AG09319 (cell line): ENCODE measurements at places on chromosomes 11 and 22.

GRCh38 chr11:87033561-87033960 lies 4.2 kb upstream of the TMEM135 start:
- DNase-seq: no peak

DNA sequence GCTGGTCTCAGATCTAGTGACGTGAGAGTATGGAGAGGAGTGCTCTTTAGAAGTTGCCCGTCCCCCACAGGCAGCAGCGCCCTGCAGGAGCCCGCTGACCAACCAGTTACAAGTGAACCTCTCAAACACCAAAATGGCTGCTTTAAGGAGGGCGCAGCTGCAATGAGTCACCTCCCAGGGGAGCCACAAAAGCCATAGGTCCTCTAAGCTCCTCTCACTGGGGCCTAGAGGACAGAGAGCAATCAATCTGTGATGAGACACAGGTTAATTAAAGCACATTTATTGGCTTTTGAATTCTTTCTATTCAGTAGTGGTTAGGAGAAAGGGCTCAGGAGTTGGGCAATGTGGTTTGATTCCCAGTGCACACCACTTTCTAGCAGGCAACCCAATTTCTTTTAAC lies 15.5 kb upstream of the RAPSN start:
- DNase-seq: no peak

DNA sequence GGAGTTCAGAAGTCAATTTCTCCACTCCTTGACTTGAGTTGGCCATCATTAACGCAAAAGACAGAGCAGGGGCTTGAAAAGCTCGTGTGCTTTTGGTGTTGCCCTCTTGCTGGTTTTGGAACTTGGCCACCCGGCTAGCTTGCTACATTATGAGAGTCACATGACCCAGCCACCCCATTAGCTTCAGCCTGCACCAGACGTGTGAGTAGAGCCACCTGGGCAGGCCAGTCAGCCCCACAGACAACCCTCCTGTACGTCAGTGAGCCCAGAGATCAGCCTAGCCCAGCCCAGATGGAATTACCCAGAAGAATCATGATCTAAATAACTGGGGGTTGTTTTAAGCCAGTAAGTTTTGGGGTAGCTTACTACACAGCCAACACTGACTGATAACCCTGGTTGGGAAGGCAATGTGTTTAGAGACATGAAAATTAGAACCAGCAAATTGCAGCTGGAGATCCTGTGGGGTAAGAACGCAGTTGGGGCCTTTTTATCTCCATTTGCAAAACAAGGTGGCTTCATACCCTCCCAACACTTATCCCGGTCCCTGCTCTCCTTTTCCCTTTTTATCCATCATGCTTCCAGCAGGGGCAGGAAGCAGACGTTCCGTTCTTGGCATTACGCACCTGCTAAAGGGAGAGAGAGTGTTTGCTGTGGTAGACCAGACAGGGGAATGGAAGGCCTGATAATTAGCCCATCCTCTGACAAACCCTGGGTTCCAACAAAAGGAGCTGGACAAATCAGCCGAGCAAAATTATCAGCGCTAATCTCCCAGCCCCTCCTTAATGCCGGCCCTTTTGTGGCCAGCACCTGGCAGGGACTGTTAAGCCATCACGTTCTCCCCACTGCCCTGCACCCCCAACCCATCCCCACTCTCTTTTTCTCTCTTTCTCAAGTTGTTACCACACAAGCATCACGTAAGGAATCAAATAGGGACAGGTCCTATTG lies 548.7 kb upstream of the CADM1 start:
- DNase-seq: no peak

- DNase-seq: no peak
Observed at GRCh38 chr11:117972629-117973502, 13.3 kb upstream of the IL10RA start.

DNA sequence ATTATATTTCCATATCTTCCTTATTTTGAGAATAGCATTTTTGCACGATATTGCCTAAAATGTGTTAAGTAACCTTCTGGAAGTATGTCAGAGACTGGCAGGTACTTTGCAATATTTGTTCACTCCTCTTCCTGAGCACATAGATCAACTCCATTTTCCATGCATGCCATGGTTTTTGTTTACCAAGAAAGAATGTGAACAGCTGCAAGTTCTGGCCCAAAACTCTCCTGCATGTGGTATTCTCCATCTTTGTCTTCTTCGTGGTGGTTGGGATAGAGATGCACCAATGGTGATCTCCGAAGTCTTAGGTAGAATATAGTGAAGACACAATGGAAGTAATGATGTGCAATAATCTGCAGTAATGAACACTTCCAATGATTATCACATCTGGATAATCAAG lies 2241.0 kb upstream of the RAG2 start:
- DNase-seq: no peak

GRCh38 chr11:70255477-70256116 lies 14.9 kb upstream of the PPFIA1 start:
- no peak for DNase-seq

DNA sequence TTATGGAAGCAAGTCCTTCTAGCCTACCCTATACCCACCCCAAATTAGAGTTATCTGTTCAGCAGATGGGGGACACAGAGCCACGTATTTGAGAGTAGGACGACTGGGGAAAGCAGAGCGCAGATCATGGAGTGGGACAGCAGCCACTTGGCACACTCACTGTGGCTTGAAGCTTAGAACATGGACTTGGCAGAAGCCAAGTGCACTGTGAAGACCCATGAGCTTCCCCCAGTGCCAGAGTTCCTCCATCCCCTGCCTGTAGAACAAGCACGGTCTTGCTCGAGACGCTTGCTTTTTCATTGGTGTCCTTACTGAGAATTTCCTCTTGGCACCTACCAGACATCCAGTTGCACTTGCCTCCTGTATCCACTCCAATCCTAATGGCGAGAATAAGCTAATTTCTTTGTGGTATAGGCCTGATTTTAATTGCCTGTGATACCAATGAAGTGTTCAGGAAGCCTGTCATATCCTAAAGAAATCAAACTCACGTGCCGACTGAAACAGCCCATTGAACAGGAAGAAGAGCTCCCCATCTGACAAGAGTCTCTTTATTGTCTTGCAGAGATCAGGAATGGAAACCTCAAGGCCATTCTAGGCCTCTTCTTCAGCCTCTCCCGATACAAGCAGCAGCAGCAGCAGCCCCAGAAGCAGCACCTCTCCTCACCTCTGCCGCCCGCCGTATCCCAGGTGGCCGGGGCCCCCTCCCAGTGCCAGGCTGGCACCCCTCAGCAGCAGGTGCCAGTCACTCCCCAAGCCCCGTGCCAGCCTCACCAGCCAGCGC lies 166.9 kb downstream of the NAV2 start:
- no peak for DNase-seq

DNA sequence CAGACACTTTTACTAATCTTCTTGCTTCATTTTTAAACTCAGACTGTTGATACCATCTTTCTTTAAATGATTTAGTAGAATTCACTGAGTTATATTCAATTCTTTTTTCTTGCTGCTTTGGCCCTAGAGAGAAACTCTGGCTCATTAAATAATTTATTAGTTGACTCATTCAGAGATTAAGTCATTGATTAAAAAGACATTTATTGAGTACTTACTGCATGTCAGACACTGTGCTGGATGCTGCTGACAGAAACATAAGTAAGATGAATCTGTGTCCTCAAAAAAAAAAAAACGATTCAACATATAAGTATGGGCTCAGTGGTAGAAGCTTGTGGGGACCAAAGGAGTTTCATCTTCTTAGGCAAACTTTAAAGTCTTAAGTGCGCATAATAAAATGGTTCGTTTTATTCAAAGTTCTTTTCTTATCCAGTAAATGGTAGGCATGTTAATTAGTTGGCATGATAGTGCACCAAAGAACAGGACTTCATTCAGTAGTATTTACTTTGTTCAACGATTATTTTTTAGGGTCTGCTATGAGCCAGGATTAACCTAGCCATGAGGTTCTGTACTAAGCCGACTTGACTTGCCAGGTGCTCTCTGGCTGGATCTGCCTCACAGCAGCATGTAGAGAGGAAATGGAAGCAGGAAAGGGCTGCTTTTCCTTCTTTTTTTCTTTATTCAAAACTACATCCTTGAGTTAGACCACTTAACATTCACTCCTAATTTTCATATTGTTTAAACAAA lies 281.0 kb upstream of the CTSC start:
- DNase-seq: no peak

- DNase-seq: no peak
Observed at GRCh38 chr11:133834682-133835592, 10.4 kb downstream of the SPATA19 start.

GRCh38 chr11:69242266-69242920 lies 51.6 kb upstream of the MYEOV start:
- DNase-seq: no peak

GRCh38 chr11:33684003-33684706 lies 16.5 kb downstream of the C11orf91 start:
- no peak for DNase-seq

GRCh38 chr11:108697872-108698473 lies 33.1 kb downstream of the DDX10 start:
- peak; percentile 43 for DNase-seq

GRCh38 chr11:64848826-64849597 lies 4.6 kb upstream of the CDC42BPG start:
- no peak for DNase-seq

- DNase-seq: no peak
Observed at GRCh38 chr11:107743191-107743590, 31.3 kb upstream of the SLN start.

DNA sequence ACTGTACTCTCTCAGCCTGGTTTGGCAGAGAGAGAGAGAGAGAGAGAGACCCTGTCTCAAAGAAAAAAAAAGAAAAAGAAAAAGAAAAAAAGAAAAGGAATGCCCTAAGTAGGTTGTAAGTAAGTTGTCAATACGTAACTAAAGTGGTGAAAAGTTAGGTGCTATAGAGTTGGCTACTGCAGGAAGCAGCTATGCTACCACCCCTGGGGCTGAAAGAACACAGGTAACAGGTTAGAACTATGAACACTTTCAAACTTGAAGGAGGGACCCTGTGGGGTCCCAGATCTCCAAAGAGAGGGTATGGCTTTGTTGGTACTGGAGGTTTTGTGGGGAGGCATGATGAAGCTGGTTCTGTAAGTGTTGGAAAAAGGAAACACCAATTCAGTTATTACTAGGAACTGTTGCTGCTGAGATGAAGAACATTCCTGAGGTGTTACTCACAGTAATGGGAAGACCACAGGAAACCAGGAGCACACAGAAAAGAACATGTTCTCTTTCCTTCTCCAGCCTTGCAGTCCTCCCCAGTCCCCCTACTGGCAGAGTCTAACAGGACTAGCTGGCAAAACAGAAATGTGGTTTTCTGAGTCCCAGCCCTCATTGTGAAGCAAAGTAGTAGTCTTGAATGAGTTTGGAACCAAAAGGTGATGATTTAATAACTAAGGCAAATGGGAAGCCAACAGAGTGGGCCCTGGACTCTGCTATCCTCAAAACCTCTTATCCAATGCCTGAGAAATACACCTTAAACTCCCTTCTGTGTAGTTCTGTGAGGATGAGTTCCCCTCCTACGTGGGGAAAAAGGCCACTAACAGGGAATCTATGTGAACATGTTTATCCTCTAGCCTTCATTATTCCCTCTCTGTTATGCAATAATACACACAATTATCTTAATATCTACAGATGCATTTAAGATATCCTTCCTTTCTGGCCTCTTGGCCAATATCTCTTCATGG lies 427.0 kb upstream of the DDI1 start:
- DNase-seq: peak; percentile 52

GRCh38 chr22:27596133-27596870 lies 205.3 kb downstream of the MN1 start:
- no peak for DNase-seq

GRCh38 chr11:61472868-61473267 lies 35.7 kb upstream of the LRRC10B start:
- DNase-seq: no peak

- DNase-seq: no peak
Observed at GRCh38 chr22:47143249-47143938, 380.9 kb downstream of the TBC1D22A start.

- DNase-seq: no peak
Observed at GRCh38 chr11:46697303-46697702, 3.1 kb downstream of the ARHGAP1 start.

DNA sequence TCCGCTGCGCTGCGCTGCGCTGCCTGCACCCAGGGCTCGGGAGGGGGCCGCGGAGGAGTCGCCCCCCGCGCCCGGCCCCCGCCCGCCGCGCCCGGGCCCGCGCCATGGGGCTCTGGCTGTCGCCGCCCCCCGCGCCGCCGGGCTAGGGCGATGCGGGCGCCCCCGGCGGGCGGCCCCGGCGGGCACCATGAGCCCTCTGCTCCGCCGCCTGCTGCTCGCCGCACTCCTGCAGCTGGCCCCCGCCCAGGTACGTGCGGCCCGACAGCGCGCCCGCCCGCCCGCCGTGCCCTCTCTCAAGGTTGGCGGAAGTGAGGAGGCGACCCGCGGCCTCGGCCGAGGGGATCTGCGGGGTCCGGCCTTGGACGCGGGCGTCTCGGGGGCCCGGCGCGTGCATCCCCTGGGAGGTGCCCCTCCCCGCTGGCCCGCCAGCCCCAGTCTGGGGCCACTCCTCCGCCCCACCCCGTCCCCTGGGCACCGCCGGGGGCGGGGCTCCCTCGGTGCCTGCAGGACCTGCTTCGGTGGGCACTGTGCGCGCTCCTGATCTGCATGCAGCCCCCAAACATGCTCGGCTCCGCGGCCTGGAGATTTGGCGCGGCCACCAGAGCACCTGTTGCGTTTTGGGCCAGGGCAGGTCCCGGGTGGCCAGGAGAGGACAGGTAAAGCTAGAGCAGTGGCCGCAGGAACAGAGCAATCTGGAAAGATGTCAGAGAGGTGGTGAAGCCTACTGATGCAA lies 429 bp downstream of the VEGFB start:
- no peak for DNase-seq

- peak; percentile 80 for DNase-seq
Observed at GRCh38 chr11:59556115-59556916, 45.0 kb downstream of the OR4D9 start.

DNA sequence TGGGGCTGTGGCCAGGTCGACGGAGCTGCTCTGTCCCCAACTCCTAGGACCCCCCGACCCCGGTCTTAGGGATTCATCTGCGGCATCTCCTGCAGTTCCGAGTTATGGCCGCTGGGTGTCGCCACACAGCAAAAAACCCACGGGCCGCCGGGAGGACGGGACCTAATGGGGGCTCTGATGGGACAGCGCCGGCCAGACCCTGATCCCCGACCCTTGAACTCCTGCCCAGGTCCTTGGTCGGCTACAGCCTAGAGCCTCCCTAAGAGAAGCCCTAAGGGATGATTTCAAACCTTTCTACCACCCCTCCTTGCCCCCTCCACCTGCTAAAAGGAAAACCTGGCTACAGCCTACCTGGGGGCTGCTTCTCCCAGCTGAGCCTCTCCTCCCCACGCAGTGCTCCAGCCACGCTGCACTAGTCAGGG lies 30.8 kb upstream of the LRRC10B start:
- DNase-seq: no peak

GRCh38 chr11:102883141-102883540 lies 8.4 kb upstream of the MMP12 start:
- no peak for DNase-seq

DNA sequence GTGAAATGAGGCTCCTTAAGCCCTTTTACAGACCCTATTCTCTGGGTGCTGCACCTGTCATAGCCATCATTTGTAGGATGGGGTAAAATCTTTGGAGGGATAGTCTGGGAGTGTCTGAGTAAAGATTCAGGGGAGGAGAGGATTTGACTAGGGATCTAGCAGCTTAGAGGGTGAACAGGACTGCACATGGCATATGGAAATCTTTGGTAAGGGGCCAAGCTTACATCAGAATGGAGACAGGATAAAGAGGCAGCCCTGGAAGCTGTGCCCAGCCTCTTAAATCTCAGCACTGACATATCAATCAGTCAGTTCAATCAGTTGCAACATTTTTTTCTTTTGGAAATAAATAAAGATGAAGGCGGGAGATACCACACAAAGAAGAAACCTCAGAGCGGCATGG lies 301.8 kb upstream of the CADM1 start:
- no peak for DNase-seq
